ENCODE measurements at places on chromosomes 16 and 17. TPM values are rescaled to one million over a fixed set of nuclear protein-coding genes. Genes with fewer than 3 reads are reported as not detected.

- H3K4me3 ChIP-seq: peak overlapping the region; percentile 73
- H3K27me3 ChIP-seq: no peaks in the 10 kb centered on the region
- H3K4me1 ChIP-seq: no peaks in the 10 kb centered on the region
Measured at GRCh38 chr16:69424935-69425784, 741 bp downstream of the CYB5B start.

The NKD1 gene
- not detected for total RNA-seq

DNA sequence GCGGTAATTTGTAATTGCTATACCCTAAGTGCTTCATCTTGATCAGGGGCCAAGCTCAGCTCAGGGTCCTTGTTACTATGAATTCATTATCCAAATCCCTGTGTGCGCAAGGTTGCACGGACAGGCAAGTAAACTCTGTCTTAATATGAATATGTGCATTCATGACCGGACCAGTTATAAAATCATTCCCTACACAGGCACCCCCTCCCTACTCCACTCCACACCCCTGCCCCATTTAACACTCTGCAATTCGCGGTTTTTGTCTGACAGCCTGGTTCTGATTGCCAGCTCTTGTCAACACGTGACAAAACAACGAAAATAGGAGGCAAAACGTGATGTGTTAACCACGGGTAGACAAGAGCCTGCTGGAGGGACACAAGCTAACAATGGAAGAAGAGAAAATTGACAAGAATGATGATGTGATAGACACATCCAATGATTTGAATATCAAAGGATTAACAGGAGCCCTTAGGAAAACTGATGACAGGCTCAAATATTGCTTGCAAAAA lies 76.5 kb downstream of the CACNG3 start:
- H3K4me1 ChIP-seq: no peaks in the 10 kb centered on the region
- no peaks in the 10 kb centered on the region for H3K27me3 ChIP-seq
- no peaks in the 10 kb centered on the region for H3K36me3 ChIP-seq
- no peak overlapping the region for H3K4me3 ChIP-seq
- no peak overlapping the region for H3K27ac ChIP-seq

DNA sequence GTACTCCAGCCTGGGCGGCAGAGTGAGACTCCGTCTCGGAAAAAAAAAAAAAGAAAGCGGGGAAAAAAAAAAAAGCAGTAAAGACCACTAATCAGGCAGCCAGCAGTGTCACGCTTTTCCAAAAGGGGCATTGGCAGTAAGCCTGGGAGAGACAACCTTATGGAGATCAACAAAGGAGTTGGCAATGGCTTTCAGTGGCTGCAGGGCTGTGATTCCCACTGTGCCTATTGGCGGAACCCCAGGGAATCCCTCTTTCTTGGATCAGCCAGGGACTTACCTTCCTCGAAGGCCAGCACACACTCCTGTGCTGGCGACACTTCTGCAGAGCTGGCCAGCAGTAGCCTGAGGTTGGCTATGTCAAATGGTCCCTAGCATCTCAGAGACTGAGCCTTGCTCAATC lies 43.2 kb upstream of the ZFHX3 start:
- no peak overlapping the region for H3K27ac ChIP-seq
- no peak for DNase-seq
- no peaks in the 10 kb centered on the region for H3K27me3 ChIP-seq
- no peaks in the 10 kb centered on the region for H3K36me3 ChIP-seq
- no peak overlapping the region for H3K4me3 ChIP-seq

GRCh38 chr16:57069053-57069452 lies 23.3 kb upstream of the CPNE2 start:
- DNase-seq: no peak
- peaks cover 1% of the 10 kb centered on the region for H3K36me3 ChIP-seq
- no peaks in the 10 kb centered on the region for H3K4me1 ChIP-seq
- H3K27ac ChIP-seq: no peak overlapping the region

DNA sequence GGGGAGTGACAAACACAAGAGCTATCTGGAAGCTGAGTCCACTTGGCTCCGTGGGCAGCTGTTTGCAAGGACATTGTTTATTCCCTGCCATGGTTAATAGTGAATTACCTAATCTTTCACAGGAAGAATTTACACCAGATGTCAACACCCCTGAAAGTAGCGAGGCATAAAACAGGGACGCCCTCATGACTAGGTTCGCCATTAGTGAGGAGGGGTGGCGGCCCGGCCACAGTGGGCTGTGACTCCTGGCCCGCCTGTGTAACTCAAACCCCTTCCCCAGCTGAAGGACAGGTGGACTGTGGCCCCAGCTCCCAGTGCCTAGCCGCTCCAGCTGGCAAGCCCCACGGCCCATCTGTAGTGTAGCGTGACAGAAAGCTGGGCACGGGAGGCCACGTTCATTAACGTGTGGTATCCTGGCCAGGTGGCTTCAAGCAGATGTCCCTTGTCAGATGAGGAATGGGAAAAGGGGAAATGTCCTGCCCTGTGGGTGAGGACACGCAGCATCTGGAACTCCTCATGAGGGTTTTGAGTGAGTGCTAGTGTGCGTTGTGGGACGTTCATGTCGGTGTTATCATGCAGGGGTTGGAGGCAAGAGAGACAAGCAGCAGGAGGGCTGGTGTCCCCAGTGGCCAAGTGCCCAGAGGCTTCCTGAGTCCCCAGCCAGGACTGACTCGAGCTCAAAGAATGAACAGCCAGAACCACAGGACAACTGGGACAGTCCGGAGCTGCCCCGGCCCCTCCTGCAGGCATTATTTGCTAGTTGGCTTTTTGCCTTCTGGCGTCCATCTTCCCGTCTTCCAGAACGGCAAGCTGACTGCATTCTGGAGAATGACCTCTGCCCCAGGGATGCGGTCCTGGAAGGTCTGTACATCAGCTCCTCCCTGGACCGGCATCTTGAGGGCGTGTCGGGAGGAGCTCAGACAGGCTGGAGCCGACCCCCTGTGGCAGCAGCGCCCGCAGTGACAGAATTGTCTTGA lies 19.2 kb downstream of the KDM8 start:
- H3K27me3 ChIP-seq: no peaks in the 10 kb centered on the region
- H3K36me3 ChIP-seq: peaks cover 22% of the 10 kb centered on the region
- H3K27ac ChIP-seq: peak overlapping the region; percentile 75
- peak; percentile 76 for DNase-seq

GRCh38 chr16:1290063-1290501 lies 19.4 kb upstream of the UBE2I start:
- no peak overlapping the region for H3K4me3 ChIP-seq
- H3K27me3 ChIP-seq: peaks cover 61% of the 10 kb centered on the region
- no peaks in the 10 kb centered on the region for H3K36me3 ChIP-seq

The RAB37 gene
- not detected for total RNA-seq

The LRRC37B gene
- 4.7 TPM for total RNA-seq

DNA sequence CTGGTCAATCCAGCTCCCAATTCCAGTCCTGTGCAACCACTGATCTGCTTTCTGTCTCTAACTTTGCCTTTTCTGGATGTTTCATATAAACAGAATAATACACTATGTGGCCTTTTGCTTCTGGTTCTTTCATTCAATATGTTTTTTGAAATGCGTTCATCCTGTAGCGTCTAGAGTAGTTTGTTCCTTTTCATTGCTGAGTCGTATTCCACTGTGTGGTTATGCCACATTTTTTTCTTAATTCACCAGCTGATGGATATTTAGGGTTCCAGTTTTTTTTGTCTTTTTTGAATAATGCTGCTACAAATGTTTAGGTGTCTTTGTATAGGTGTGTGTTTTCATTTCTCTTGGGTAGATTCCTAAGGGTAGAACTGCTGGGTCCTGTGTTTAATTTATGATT lies 2.3 kb upstream of the MIEN1 start:
- H3K36me3 ChIP-seq: peaks cover 18% of the 10 kb centered on the region
- peaks cover 5% of the 10 kb centered on the region for H3K4me1 ChIP-seq
- no peak overlapping the region for H3K27ac ChIP-seq
- no peak overlapping the region for H3K4me3 ChIP-seq

- H3K4me1 ChIP-seq: no peaks in the 10 kb centered on the region
- H3K36me3 ChIP-seq: no peaks in the 10 kb centered on the region
Measured at GRCh38 chr16:72036098-72036497, 18.2 kb upstream of the HP start.

DNA sequence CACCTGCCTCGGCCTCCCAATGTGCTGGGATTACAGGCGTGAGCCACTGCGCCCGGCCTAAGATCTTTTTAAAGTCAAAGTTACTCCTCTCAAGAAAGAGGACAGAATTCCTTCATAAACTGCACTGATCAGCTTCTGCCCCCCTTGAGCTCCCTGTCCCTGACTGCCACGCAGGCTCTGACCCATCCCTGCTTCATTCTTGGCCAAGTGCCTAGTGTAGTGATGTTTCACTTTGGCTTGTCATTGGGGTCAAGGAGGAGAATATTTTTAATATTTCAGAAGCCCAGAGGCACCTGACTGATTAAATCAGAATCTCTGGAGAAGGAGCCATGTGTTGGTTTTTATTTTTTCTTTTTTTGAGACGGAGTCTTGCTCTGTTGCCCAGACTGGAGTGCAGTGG lies 9.1 kb downstream of the MRM1 start:
- H3K36me3 ChIP-seq: peaks cover 1% of the 10 kb centered on the region
- no peaks in the 10 kb centered on the region for H3K4me1 ChIP-seq
- H3K27ac ChIP-seq: no peak overlapping the region
- no peak overlapping the region for H3K4me3 ChIP-seq

GRCh38 chr17:49038138-49038537 lies 41.0 kb downstream of the IGF2BP1 start:
- H3K27ac ChIP-seq: no peak overlapping the region
- H3K4me3 ChIP-seq: no peak overlapping the region
- no peaks in the 10 kb centered on the region for H3K27me3 ChIP-seq
- H3K4me1 ChIP-seq: no peaks in the 10 kb centered on the region
- H3K36me3 ChIP-seq: peaks cover 53% of the 10 kb centered on the region

The HBQ1 gene
- total RNA-seq: not detected

DNA sequence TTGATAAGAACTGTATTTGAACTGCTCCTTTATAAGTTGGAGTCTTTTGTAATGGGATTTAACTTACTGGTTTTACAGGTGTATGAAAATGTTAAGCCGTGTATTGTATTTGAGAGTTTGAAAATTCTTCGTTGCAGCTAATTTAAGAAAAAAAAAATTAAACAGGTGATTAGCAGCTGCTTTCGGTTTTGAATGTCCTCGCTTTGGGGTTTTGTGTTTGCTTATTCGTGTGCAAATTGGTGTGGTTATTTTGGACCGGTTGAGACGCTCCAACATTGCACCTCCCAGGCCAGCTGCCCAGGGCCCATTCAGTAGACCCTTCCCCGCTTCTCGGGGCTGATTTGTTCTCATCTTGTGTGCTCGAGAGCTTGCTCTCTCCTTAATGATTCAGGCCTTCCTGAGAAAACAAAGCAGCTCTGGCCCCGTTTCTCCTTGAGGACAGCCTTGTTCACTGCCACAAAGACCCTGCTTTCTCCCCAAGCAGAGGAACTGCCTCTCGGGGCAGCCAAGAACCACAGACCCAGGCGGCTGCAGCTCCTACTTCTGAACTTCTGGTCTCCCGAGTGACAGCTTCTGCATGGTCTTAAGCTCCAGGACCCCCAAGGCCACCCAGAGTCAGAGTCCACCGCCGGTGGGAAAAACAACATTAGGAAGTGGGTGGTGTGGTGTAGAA lies 100.5 kb downstream of the MSI2 start:
- H3K4me1 ChIP-seq: no peaks in the 10 kb centered on the region
- no peak overlapping the region for H3K27ac ChIP-seq
- no peak overlapping the region for H3K4me3 ChIP-seq
- no peaks in the 10 kb centered on the region for H3K27me3 ChIP-seq

DNA sequence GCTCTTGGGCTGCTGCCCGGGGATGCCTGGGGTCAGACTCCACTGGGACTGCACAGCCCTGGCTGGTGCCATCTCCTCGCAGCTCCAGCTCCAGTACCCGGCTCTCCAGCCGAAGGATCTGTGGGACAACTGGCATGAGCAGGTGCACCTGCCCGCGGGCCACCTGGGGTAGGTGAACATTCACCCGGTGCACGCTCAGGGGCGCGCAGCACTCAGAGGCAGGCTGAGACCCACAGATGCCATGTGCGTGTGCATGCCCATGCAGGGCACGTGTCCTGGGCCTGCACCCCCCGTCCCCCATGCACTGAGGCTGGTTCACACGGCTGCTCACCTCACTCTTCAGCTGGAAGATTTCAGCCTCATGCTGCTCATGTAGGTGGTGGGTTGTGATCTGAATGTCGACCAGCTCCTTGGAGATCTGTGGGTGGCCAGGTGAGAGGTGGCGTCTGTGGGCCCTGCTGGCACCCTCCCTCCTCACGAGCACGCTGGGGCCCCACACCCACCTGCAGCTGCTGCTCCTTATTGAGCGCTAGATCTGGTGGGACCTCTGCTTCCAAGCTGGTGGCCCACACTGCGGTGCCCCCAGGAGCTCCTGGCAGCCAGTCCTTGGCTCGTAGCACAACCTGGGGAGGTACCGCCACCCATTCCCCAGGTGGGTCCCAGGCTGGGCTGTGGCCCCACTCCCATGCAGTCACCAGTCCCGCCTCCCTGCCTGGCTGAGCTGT lies 618 bp downstream of the CCDC78 start:
- H3K27me3 ChIP-seq: no peaks in the 10 kb centered on the region
- H3K4me3 ChIP-seq: no peak overlapping the region
- no peak overlapping the region for H3K27ac ChIP-seq
- peaks cover 3% of the 10 kb centered on the region for H3K36me3 ChIP-seq
- peaks cover 12% of the 10 kb centered on the region for H3K4me1 ChIP-seq

GRCh38 chr16:4178468-4179010 lies 62.3 kb upstream of the ADCY9 start:
- peaks cover 14% of the 10 kb centered on the region for H3K4me1 ChIP-seq
- H3K36me3 ChIP-seq: no peaks in the 10 kb centered on the region

DNA sequence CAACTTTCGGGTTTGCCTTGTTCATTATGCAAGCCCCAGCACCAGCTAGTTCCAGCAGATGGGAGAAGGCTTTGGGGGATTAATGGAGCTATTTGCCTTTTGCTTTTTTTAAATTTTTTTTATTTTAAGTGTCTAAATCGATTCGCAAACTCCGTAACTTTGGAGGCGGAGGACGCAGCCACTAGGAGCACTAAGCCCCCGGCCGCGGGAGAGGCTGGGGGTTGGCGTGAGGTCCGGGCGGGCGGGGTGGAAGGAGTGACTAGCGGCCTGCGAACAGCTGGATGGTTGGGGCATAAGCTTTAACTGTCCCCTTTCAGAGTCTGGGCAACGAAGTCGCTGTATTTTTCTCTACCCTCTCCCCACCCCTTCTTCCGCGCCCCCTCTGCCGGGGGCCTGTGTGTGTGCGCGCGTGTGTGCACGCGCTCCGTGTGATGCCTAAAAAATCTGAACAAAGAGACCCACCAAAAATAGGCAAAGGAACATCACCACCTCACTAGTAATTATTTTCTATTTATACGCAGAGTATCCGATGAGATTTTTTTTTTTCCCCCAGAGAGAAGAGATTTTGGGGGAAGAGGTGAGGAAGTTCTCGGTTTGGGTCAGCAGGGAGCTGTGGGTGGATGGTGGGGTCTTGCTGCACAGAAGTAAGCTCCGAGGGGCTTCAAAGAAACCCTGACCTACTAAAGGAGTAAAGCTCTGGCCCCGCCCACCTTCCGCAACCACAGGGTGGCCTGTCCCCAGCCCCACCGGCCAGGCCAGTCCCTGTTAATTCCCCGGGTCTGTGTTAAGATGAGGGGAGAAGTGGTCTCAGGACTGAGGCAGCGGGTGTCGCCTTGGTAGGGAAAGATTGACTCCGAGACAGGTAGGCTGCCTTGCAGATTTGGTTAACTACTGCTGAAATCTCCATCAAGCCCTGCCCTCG lies 2.3 kb downstream of the SHISA9 start:
- H3K27ac ChIP-seq: no peak overlapping the region
- H3K4me1 ChIP-seq: no peaks in the 10 kb centered on the region
- H3K4me3 ChIP-seq: no peak overlapping the region
- H3K36me3 ChIP-seq: no peaks in the 10 kb centered on the region

Measured in IMR-90 (cell line).